NCI-H1417 treated with DMSO at 0.1 percent for 48 hours (cell line): ENCODE measurements at places on chromosomes 5 and 9.

DNA sequence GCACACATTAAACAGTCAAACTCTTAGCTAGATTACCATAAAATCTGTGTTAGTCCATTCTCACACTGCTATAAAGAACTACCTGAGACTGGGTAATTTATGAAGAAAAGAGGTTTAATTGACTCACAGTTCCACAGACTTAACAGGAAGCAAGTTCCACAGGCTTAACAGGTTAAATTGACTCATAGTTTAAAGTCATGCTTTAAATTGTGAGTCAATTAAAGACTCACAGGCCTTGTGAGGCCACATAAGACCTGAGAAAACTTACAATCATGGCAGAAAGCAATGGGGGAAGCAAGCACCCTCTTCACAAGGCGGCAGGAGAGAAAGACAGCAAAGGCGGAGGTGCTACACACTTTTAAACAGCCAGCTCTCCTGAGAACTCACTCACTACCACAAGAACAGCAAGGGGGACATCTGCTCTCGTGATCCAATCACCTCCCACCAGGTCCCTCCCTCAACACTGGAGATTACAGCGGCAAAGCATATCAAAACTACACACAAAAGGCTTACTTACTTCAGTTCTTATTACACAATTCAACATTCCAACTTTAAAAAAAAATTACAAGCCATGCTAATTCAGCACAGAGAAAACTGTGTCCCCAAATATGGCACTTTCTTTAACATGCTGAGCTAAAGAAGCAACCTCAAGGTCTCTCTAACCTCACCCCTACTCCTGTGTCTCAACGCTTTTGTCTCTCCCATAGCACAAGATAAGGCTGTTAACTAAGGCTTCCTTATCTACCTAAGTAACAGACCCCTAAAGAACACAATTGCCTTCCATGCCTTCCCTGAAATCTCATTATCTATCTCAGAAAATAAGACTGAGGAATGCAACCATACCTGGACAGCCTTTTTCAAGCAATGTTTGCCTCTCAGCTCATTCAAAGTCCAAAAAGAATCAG lies 805.1 kb downstream of the NR2F1-AS1 start:
- no peak for DNase-seq

DNA sequence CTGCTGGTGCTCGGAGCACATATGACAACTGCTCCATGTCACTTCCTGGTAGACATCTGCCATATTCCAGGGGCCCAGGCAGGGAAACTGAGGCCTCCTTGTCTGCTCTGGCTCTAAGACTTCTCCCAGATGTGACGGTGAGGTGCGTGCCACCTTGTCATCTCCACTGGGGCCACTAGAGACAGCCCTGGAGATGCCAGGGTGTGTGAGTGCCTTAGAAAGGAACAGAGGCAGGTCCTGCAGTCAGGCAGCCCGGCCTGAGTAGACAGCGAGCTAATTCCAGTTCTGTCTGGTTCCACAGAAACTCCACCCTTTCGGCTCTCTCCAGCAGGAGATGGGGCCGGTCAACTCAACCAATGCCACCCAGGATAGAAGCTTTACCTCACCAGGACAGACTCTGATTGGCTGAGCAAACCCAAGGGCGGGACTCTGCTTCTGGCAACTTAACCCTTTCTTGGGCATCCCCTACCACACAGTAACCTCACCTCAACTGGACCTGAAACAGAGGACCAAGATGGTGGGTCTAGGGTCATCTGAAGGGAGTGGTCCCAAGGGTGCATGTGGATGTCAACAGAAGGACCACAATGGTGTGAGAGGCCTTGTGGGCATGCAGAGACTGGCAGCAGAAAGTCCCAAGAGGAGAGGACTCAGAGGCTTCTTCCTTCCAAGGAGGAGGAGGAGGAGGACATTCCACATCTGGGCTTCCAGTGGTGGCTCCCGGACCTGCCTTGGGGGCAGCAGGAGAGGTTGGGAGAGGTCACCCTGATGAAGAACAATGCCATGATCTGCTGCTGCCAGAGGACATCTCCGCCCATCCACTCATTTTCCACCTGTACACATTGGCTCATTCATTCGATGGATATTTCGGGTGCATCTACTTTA lies 77.7 kb downstream of the RGS3 start:
- DNase-seq: no peak

DNA sequence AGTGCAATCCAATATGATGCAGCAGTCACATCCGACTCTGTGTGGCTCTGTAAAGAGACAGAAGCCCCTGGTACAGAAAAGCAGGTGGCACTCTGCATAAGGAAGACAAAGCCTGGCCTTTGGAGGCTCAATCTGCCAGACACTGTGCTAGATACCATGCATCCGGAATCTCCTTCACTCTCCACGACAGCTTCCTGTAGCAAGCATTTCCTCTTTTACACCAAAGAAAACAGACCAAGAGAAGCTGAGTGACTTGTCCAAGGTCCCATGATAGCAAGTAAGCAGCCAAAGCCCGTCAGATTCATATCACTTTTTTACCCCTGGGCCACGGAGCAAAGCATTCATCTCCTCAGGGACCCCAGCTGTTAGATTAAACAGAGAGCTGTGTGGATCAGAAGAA lies 64.2 kb upstream of the SMIM23 start:
- no peak for DNase-seq

GRCh38 chr9:38234479-38235170 lies 157.9 kb upstream of the ALDH1B1 start:
- DNase-seq: no peak

- no peak for DNase-seq
Observed at GRCh38 chr5:171647043-171647903, 138.3 kb upstream of the SMIM23 start.

DNA sequence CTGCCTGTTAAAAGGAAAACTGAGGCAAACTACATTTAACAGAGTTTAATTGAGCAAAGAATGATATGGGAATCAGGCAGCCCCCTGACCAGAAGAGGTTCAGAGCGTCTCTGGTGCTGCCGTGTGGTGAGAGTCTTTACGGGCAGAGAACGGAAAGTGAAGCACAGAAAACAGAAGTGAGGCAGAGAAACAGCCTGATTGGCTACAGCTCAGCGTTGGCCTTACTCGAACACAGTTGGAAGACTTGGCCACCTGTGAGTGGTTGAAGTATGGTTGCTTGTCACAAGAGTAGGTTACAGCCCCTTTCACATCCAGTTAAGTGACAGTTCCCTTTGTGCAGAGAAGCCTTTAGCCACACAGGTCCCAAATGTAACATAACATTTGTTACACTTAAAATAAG lies 16.9 kb upstream of the FBP1 start:
- no peak for DNase-seq

DNA sequence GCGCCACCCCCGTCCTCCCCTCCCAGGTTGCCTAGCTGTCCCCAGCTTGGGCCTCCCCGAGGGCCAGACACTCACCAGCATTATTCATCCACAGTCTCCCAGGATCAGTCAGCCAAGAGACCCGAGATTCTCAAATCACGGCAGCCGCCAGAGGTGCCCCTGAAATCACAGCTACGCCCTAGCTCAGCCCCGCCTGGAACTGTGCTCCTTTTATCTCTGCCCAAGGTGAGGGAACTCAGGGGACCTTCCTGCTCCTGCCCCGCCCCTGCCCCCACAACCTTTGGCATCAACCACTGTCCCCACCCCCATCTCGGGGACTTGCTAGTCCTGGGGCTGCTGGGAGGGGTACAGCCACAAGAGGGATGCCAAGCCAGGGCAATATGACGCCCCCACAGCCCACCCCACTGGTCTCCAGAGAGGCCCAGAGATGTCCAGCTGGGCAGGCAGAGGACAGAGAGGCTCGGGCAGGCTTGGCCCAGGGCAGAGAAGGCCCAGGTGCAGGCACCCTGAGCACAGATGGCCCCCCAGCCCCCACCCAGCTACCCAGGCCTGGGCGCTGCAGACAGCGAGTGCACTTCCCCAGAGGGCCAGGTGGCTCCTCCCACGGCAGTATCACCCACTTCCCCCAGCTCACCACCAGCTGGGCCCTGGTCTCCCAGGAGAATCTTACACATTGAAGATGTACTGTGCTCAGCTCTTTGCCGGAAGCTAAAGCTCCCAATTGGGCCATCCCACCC lies at the start of gene FUT7:
TSS of gene FUT7 (minus strand) at position 185 of the 737 bp plus-strand sequence. CDS start at position 88, 97 bp downstream.
- DNase-seq: no peak

GRCh38 chr9:80644044-80644443 lies 1045.3 kb downstream of the TLE1 start:
- no peak for DNase-seq

GRCh38 chr5:156778139-156778706 lies 71.9 kb upstream of the PPP1R2B start:
- DNase-seq: no peak

DNA sequence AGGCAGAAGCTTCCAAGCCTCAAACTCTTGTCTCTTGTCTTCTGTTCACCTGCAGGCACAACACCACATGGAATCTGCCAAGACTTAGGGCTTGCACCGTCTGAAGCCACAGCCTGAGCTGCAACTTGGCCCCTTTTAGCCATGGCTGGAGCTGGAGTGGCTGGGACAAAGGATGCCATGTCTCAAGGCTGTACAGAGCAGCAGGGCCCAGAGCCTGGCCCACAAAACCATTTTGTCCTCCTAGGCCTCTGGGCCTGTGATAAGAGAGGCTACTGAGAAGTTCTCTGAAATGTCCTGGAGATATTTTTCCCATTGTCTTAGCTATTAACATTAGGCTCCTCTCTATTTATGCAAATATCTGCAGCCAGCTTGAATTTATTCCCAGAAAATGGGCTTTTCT lies 330.8 kb downstream of the DTWD2 start:
- no peak for DNase-seq

GRCh38 chr9:113652355-113653152 lies 189.0 kb downstream of the RGS3 start:
- no peak for DNase-seq

DNA sequence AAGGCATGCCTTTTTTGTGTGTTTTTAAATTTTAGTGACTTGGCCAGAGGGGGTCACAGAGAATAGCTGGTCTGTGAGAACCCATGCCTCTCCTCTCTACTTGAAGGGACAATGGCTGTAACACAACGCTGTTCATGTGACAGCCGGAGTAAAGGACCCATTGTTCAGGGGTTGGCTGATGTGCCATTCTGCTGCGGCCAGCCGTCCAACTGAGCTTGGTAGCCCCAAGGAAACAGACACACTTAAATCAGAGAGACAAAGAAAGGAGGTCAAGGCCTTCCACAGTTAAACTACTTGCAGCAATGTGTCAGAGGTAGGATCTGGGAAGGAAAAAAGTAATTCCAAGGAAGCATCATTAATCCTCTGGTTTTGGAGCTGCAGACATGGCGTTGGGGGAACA lies 8.1 kb downstream of the MEGF10 start:
- no peak for DNase-seq

GRCh38 chr9:80811656-80812055 lies 877.7 kb downstream of the TLE1 start:
- DNase-seq: no peak

- no peak for DNase-seq
Observed at GRCh38 chr5:40266952-40267351, 412.8 kb upstream of the PTGER4 start.

GRCh38 chr9:121640491-121641223 lies 10.8 kb upstream of the DAB2IP start:
- DNase-seq: no peak

- DNase-seq: no peak
Observed at GRCh38 chr5:58041884-58042283, 418.0 kb downstream of the PLK2 start.

DNA sequence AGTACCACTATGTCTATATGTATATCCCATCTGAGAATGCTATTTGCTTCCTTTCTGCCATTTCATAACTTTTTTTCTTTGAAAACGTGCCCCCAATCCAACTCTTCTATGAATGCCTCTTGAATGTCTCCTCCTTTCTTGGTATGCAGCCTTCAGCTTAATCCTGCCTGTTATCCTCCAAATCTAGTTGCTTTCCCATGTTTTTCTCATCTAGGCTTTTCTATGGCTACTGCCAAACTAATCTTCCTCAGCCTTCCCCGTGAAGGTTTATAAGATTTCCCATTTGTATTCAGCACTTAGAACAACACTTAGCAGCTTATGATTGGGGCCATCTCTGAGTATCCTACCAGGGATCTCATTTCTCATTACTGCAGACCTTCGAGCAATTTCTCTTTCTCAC lies 2.5 kb downstream of the TGFBR1 start:
- DNase-seq: no peak

DNA sequence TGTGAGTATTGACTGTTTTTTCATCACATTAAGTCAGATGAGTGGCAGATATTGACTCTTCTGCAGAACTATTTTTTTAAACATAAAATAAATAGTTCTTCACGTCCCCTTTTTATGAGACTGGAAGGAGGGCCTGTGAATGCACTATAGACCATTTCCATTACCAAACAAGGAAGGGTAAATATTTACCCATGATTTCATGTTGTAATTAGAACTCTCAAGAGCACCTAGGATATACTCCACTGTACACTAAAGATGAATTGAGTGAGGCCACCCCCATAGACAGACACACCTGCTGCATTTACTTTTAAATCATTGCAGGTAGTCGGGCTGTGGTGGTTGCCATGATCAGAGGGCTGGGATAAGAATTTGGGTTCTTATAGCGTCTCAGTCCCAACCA lies 22.6 kb downstream of the SLC36A1 start:
- peak; percentile 63 for DNase-seq

GRCh38 chr5:77777281-77777892 lies 1.2 kb upstream of the TBCA start:
- no peak for DNase-seq

DNA sequence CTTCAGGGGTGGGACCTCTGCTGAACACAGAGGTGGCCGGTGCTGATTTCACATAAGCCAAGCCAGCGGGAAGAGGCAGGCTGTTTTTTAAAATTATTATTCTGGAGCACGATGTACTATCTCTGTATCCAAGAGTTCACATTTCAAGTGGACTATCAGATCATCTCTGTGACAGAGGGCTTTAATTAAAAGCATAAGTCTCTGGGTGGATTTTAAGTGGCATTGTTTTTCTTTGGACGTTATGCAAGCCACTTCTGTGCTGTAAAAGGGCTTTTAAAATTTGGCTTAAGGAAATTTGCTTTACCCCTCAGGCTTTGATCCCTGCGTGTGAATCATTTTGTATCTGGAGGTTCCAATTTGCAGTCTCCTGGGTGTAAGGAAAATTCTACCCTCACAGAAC lies 124.7 kb downstream of the PALM2AKAP2 start:
- DNase-seq: no peak

GRCh38 chr9:123928533-123929176 lies 1.3 kb downstream of the DENND1A start:
- no peak for DNase-seq

DNA sequence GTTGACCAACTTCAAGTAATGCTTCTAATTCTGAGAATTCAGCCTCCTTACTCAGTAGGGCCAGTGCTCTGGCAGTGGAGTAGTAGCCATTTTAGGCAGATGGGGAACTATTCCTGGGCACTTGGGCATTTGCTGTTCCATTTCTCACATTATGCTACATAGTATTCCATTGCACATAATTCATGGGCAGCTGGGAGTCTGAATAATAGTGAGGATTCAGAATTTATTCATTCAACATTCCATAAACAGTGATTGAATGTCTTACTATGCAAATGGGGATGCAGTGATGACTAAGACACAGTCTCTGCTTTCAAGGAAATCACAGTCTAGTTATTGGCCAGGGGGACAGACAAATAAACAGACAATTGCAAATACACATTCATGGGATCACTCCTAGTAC lies 301.0 kb upstream of the KCNN2 start:
- DNase-seq: no peak
